ENCODE measurements at places on chromosomes 12 and 14. TPM values are rescaled to one million over a fixed set of nuclear protein-coding genes. Genes with fewer than 3 reads are reported as not detected.

DNA sequence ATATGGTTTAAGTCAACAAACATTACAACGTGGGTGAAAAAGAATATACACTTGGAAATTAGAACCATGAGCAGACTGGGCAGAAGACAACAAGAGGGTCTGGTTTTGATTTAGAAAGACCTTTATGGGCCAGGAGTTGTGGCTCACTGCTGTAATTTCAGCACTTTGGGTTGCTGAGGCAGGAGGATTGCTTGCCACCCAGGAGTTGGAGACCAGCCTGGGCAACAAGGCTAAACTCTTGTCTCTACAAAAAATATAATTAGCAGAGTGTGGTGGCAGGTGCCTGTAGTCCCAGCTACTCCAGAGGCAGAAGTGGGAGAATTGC, 2.7 kb upstream of the NFKBIA start:
- DNase-seq, result no peak

DNA sequence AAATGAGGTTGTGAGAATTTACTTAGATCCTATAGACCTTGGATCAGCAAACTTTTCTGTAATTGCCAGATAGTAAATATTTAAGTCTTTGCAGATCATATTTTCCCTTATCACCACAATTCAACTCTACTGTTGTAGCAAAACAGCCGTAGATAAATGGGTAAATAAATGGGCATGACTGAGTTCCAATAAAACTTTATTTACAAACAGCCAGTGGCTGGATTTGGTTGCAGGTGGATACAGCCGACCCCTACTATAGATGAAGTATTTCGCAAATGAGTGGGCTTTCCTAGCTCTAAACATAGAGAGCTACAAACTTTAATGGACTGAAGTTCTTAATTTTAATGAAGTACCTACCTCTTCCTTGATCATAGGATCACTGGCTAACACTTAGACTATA, 100.7 kb downstream of the GPATCH2L start:
- no peak for DNase-seq

PPP4R4 gene
- total RNA-seq, result 35.5 TPM

- no peak for DNase-seq
These were observed 201.5 kb upstream of the RTL1 start for GRCh38 chr14:101105045-101105444.

LRP1-AS gene
- total RNA-seq, result 1.1 TPM

Data from SJCRH30 (cell line).